ENCODE measurements at places on chromosomes 13 and 19.

DNA sequence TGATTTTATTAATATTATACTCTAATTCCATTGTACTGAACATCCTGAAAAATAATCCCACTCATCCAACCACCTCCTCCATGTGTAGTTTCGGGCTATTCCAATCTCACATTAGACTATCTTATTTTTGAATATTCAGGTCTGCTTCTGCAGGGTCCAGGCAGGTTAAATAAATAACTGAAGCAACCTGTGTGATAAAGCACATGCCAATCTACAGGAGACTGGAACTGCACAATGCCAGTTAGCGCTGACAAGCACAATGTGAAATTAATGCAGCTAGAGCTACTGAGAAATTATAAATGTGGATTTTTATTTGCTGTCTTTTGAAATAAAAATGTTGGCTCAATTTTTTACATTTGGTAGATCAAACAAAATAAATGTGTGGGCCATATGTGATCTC, 540.1 kb upstream of the ATXN8OS start:
- DNase-seq = no peak

GRCh38 chr13:47025791-47026447, 129.1 kb upstream of the HTR2A start:
- DNase-seq = no peak

DNA sequence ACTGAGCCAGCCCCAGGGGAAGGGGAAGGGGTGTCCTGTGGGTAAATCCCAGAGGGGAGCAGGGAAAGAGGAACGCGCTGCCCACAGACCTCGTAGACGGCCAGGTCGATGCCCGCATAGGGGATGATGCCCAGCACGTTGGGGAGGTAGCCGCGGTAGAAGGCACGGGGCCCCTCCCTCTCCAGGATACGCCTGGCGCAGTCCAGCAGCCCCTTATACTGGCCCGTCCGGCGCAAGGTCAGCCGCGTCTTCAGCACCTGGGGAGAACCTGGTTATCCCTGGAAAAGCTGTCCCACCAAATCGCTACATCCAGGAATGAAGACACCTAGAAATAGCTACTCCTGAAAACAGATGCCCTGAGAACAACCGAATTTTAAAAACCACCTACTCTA, 7.4 kb downstream of the SLC25A23 start:
- DNase-seq = no peak

GRCh38 chr19:19544954-19545591, 7.0 kb downstream of the CILP2 start:
- no peak for DNase-seq

GRCh38 chr13:71827241-71827640, 39.8 kb downstream of the DACH1 start:
- no peak for DNase-seq

All from NCI-H1092 (cell line).